Left ventricle myocardium inferior (tissue), 1 donor: ENCODE measurements at places on chromosomes 16 and 17. TPM values are rescaled to one million over a fixed set of nuclear protein-coding genes. Genes with fewer than 3 reads are reported as not detected.

DNA sequence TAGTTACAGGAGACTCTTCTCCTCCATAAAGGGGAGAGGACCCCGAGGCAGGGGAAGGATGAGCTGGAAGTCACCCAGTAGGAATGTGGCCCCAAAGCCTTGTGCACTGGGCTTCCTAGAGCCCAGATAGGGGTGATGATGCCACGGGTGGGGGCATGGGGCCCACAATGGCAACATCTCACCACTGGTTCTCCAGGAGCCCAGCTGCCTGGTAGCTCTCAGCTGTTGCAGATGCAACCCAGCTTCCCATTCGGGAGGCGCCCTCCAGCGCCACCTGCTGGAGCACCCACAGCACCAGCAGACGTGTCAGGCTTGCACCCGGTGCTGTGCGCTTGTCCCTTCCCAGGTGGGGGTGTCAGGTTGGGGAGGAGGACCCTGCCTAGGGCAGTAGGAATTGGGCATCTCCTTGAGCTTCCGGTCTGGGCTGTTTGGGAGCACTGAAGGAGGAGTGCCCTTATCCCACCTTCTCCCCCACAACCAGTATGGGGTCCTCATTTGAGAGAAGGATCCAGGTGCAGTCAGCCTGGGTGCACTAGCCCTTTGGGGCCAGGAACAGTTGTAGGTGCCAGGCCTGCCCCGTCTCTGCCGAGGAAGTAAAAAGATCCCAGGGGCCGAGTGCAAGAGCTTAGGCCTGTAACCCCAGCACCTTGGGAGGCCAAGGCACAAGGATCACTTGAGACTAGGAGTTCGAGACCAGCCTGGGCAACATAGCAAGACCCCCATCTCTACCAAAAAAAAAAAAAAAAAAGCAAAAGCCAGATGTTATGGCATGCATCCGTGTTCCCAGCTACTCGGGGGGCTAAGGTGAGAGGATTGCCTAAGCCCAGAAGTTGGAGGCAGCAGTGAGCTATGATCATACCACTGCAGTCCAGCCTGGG, 14.4 kb downstream of the CDIPT start:
- peaks cover 42% of the 10 kb centered on the region for H3K36me3 ChIP-seq
- no peaks in the 10 kb centered on the region for H3K27me3 ChIP-seq
- H3K4me3 ChIP-seq, result no peak overlapping the region
- peaks cover 16% of the 10 kb centered on the region for H3K4me1 ChIP-seq
- H3K27ac ChIP-seq, result peak overlapping the region; percentile 5
- DNase-seq, result peak; percentile 71

DNA sequence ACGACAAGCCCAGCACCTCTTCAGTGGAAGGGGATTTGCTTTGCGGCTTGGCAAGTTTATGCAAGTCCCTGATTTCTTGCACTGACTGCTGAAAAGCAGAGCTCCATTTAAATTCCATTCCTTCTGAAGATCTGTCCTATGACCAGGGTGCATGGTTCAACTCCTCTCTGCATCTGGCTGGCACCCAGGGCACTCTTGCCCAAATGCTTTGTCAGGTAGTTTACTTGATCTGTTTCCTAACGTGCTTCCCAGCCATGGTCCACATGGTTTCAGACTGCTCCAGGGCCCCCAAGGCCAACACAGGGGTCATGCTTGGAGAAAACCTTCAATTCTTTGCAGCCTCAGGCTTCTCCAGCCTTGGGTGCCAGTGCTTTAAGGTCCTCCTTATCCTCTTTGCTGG, 11.2 kb upstream of the HP start:
- H3K27me3 ChIP-seq, result no peaks in the 10 kb centered on the region
- H3K36me3 ChIP-seq, result peaks cover 40% of the 10 kb centered on the region
- H3K4me3 ChIP-seq, result no peak overlapping the region
- H3K4me1 ChIP-seq, result peaks cover 11% of the 10 kb centered on the region
- H3K27ac ChIP-seq, result no peak overlapping the region

DNA sequence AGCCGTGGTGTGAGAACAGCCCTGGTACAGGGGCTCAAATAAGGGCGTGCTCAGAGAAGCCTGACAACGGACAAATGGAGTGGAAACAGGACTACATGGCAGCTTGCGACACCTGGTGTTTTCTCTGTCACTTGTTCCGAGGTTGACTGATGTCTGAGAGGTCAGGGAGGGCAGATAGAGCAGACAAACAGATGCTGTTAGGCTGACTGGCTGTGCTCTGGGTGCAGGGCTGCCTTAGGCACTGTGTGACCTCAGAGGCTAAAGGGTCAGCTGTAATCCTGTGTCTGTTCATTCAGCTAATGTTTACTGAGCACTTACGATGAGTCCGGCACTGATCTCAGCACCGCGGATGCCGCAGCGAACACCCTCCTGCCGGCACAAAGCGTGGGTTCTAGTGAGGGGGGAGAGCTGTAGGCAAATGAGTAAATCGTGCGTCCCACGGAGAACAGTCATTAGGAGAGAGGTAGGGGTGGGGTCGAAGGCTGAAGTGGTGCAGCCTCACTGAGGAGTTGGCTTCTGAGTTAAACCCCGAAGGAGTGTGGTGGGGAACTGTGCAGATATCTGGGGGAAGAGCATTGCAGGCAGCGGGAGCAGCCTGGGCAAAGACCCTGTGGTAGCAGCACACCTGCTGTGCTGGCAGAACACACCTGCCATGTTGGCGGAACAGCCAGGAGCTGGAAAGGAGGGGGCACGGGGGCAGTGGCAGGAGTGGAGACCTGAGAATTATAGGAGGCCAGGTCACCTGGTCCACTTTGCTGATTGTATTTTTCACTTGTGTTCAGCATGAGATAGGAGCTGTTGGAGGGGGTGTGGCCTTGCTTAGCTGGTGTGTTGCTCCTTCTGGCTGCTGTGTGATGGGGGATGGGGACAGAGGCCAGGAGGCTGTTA, 35.0 kb downstream of the GPT2 start:
- H3K27me3 ChIP-seq, result no peaks in the 10 kb centered on the region
- peaks cover 6% of the 10 kb centered on the region for H3K36me3 ChIP-seq
- no peak for DNase-seq
- no peak overlapping the region for H3K4me3 ChIP-seq

CDRT15L2 gene
- not detected for total RNA-seq

- no peaks in the 10 kb centered on the region for H3K36me3 ChIP-seq
- H3K27me3 ChIP-seq, result peaks cover 17% of the 10 kb centered on the region
- H3K27ac ChIP-seq, result no peak overlapping the region
- H3K4me1 ChIP-seq, result peaks cover 5% of the 10 kb centered on the region
- H3K4me3 ChIP-seq, result no peak overlapping the region
These were observed 270.5 kb downstream of the FOXL1 start for GRCh38 chr16:86848821-86849220.

DNA sequence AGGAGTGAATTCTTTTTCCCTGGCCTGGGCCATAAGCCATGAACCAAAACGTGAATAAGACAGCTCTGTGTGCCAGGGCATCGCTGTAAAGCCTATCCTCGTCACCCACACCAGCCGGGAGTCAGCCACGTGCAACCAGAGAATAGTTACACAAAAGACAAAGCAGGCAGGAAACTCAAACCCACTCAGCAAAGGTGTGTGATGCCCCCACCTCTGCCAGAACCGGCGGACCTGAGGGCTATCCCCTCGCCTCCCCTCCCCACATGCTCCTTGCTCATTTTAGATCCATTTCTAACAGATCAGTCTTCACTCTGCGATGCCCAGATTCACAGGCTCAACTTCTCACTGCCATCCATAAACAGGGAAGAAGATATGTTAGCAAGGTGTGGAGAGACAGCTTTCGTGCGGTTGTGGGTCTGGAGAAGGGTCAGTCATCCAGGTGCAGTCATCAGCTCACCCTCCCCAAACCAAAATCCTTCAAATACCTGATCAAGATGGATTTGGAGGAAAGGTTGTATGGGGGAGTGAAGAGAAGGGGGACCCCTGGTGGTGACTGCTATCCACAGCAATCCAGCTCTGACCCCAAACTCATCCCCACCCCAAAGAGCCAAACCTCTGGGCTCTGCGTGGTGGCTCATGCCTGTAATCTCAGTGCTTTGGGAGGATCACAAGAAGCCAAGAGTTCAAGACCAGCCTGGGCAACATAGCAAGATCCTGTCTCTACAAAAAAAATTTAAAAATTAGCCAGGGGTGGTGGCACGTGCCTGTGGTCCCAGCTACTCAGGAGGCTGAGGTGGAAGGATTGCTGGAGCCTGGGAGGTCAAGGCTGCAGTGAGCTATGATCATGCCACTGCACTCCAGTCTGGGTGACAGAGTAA, 219.2 kb downstream of the C16orf78 start:
- no peak overlapping the region for H3K27ac ChIP-seq
- peaks cover 21% of the 10 kb centered on the region for H3K4me1 ChIP-seq
- no peak overlapping the region for H3K4me3 ChIP-seq

HAP1 gene
- 0.14 TPM for total RNA-seq

DNA sequence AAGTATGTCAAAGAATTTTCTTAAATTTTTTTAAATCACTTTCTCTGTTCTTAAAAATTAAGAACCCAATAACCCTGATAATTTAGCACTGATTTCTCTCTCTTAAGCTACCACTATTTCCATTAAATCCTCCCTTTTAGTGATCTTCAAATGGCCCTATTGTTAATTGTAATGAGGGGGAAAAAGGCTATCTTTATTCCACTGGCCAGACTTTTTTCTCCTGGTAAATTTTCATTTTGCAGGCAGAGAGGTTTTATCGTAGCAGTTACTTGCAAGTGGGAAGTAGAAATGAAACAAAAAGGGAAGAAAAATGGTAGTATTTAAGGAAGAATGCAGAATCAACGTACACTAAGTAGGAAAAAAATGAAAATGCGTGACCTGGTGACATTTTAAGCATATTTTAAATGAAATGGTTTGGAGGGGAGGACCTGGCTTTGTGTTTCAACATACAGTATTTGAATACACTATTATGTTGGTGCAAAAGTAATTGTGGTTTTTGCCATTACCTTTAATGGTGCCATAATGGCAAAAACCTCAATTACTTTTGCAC, 224.9 kb downstream of the TANC2 start:
- no peak for DNase-seq
- no peaks in the 10 kb centered on the region for H3K27me3 ChIP-seq
- H3K4me1 ChIP-seq, result no peaks in the 10 kb centered on the region

GRCh38 chr17:68437979-68438822, 19.1 kb downstream of the WIPI1 start:
- peaks cover 85% of the 10 kb centered on the region for H3K4me1 ChIP-seq
- H3K36me3 ChIP-seq, result peaks cover 67% of the 10 kb centered on the region
- peak; percentile 51 for DNase-seq
- H3K4me3 ChIP-seq, result no peak overlapping the region
- H3K27me3 ChIP-seq, result no peaks in the 10 kb centered on the region
- H3K27ac ChIP-seq, result peak overlapping the region; percentile 82

ZSCAN10 gene
- total RNA-seq, result not detected

DNA sequence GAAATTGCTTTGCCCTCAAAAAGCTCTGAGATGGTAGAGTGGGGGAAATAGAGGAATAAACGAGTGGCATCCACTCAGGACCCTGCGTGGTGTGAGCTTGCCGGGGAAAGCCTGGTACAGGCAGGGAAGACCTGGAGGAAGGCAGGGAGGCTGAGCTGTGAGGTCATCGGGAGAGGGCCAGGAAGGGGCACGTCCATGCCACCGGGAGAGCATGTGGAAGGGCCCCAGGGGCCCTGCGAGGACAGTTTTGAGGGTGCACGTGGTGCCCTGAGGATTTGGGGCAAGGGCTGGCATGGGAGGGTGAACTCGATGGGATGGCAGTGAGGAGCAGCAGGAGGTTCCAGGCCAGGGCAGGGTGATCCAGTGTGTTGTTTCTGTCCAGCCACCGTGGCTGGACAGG, 56.3 kb upstream of the CBFA2T3 start:
- H3K4me1 ChIP-seq, result no peaks in the 10 kb centered on the region
- DNase-seq, result no peak
- H3K36me3 ChIP-seq, result no peaks in the 10 kb centered on the region
- no peak overlapping the region for H3K27ac ChIP-seq
- peaks cover 57% of the 10 kb centered on the region for H3K27me3 ChIP-seq

KRT32 gene
- total RNA-seq, result 0.22 TPM

DPEP1 gene
- not detected for total RNA-seq

GRCh38 chr16:12366313-12366712, 389.8 kb downstream of the SNX29 start:
- H3K27me3 ChIP-seq, result no peaks in the 10 kb centered on the region
- peaks cover 20% of the 10 kb centered on the region for H3K4me1 ChIP-seq
- no peaks in the 10 kb centered on the region for H3K36me3 ChIP-seq

- no peak for DNase-seq
- no peak overlapping the region for H3K27ac ChIP-seq
- H3K36me3 ChIP-seq, result no peaks in the 10 kb centered on the region
- H3K27me3 ChIP-seq, result peaks cover 97% of the 10 kb centered on the region
- H3K4me1 ChIP-seq, result no peaks in the 10 kb centered on the region
These were observed 52.6 kb upstream of the ACSF3 start for GRCh38 chr16:89040861-89041570.

DNA sequence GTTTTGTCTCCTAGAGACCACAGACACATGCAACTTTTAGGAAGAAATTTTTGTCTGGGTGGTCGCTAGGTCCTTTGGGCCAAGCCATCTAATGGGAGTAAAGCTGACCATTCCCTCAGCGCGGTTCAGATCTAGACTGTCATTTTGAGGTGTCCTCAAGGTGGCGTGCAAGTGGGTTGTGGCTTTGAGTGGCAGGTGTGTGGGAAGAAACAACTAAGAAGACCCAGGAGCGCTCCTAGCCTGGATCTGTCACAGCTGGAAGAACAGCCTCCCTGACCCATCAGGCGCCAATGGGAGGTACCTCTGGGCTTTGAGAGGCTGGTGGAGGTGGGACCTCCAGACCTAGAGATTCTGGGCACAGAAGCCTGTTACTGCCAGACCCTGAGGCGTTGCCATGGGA, 645.1 kb downstream of the KCNJ18 start:
- no peaks in the 10 kb centered on the region for H3K4me1 ChIP-seq
- no peak overlapping the region for H3K4me3 ChIP-seq
- no peak overlapping the region for H3K27ac ChIP-seq
- H3K36me3 ChIP-seq, result no peaks in the 10 kb centered on the region
- DNase-seq, result no peak

GRCh38 chr16:75279305-75279704, 27.9 kb upstream of the BCAR1 start:
- no peaks in the 10 kb centered on the region for H3K36me3 ChIP-seq
- H3K4me3 ChIP-seq, result no peak overlapping the region
- H3K4me1 ChIP-seq, result no peaks in the 10 kb centered on the region
- H3K27ac ChIP-seq, result no peak overlapping the region
- no peak for DNase-seq
- H3K27me3 ChIP-seq, result no peaks in the 10 kb centered on the region

GRCh38 chr16:25148568-25149215, 37.1 kb downstream of the LCMT1 start:
- H3K27me3 ChIP-seq, result no peaks in the 10 kb centered on the region
- no peak overlapping the region for H3K27ac ChIP-seq
- DNase-seq, result no peak
- no peak overlapping the region for H3K4me3 ChIP-seq

EFCAB13 gene
- total RNA-seq, result 2.6 TPM

- DNase-seq, result no peak
- H3K27me3 ChIP-seq, result no peaks in the 10 kb centered on the region
- no peaks in the 10 kb centered on the region for H3K4me1 ChIP-seq
- peaks cover 72% of the 10 kb centered on the region for H3K36me3 ChIP-seq
- no peak overlapping the region for H3K27ac ChIP-seq
- no peak overlapping the region for H3K4me3 ChIP-seq
These were observed 38.7 kb upstream of the ADCY7 start for GRCh38 chr16:50227665-50228064.
